ENCODE measurements at places on chromosomes 7 and 10.

GRCh38 chr7:82723411-82723810, 279.8 kb upstream of the CACNA2D1 start:
- DNase-seq: no peak

- DNase-seq: no peak
Observed at GRCh38 chr7:22025075-22025474, 79.4 kb upstream of the CDCA7L start.

GRCh38 chr7:30817371-30817767, 46.2 kb downstream of the MINDY4 start:
- DNase-seq: no peak

GRCh38 chr7:135217645-135218509, 6.6 kb upstream of the WDR91 start:
- no peak for DNase-seq

DNA sequence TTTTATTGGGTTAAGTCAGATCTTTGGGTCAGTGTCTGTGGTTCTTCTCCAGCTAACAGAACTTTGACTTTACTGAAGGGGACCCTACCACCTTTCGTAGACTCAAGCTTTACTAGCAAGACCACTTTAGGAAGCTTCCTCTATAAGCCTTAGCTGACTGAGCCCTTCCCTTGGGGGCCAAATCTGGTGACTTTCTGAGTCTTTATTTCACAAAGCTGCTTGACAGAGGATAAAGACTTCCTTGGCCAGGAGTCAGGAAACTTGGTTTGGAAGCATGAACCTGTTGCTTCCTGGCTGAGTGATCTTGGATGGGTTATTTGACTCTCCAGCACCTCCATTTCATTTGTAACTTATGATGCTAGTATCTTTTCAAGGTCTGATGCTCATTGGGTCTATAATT, 466.7 kb downstream of the TYW1 start:
- DNase-seq: no peak

GRCh38 chr10:13684806-13685482, 98.2 kb downstream of the PRPF18 start:
- DNase-seq: no peak

DNA sequence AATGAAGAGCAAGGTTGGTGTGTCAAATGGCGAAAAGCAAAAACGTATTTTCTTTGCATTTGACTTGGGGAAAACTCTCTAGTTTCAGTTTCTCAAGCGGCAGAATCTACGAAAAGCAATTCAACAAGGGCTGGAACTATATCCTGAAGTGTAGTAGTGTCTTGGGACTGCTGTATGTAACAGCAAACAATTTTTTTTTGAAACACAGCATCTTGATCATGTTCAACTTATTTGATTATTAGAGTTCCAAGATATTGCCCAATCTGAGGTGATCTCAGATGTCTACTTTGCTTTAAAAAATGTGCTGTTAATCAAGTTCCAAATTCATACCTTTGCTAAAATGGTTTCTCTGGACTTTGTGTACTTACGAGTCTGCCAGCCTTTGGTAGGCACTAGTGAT, 120.6 kb downstream of the ZWINT start:
- no peak for DNase-seq

GRCh38 chr7:80411621-80412020, 100.2 kb downstream of the GNAT3 start:
- DNase-seq: no peak

GRCh38 chr10:8420182-8420581, 365.7 kb downstream of the GATA3 start:
- DNase-seq: no peak

GRCh38 chr10:1706711-1707110, 30.6 kb downstream of the ADARB2 start:
- no peak for DNase-seq

DNA sequence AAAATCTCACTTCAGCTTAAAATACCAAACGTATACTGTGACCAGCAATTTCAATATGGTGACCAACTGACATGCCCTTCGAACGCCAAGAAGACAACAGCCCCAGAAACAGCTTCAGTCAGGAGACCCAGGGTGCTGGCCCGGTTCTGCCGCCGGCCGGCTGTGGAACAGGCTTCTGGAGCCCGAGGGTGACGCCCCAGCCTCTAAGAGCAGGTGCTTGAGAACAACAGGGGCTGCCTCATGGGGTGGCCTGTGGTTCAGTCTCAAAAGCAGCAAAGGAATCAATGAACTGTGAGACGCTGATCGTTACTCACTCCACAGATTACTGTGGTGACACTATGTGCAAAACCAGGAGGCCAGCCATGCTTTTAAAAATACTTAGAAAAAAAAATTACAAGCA, 17.3 kb downstream of the GPER1 start:
- DNase-seq: no peak

DNA sequence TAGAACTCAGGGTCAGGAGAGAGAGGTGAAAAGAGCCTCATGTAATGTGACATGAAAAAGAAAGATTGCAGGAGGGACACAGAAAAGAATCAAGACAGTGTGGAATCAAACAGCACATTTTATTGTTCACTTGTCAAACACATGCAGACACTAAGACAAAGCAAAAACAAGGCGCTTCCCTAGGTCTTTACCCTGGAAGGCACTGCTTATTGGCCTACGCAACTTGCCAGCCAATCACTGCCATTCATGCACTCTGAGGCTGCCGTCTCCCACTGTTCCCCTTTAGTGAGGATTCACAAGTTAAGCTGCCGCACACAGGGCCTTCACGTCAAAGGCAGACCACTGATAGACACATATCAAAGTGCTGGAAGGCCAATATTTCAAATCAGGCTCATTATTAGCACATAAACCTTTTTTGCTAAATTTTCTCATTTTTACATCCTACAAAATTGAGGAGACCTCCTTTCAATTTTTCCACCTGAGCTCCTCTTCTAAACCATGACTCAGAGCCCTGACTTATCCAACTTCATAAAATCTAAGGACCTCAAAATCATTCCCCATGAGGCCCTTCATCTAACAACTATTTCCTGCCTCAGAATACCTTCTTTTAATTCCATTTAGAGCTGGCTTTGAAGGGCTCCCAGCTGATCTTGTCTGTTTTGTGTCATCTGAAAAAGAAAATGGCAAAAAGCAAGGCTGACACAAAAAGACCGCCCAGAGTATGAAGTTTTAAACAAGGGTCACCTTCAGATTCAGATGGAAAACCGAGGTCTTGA, 149.4 kb downstream of the CHCHD3 start:
- no peak for DNase-seq

DNA sequence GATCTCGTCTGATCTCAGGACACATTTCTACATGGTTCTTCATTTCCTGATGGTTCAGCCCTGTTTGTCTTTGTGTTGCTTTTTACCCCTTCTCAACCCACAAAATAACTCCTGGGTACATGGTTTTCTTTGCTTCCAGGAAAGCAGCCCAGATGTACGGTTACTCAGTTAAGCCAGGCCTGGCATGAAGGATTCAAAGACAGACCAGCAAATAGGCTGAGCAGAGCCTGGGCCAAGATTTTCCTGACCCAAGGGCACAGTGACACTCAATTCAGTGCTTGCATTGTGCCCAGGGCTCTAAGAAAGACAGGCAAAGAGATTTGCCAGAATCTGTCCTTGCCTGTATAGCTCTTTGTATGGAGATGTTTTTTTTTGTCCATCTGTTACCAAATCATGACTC, 340.8 kb upstream of the KIAA1217 start:
- no peak for DNase-seq

GRCh38 chr7:1709900-1710299, 39.8 kb downstream of the ELFN1 start:
- no peak for DNase-seq

- peak; percentile 15 for DNase-seq
Observed at GRCh38 chr10:91220954-91221675, 652 bp downstream of the PCGF5 start.

GRCh38 chr7:158396982-158397862, 190.4 kb downstream of the PTPRN2 start:
- no peak for DNase-seq

DNA sequence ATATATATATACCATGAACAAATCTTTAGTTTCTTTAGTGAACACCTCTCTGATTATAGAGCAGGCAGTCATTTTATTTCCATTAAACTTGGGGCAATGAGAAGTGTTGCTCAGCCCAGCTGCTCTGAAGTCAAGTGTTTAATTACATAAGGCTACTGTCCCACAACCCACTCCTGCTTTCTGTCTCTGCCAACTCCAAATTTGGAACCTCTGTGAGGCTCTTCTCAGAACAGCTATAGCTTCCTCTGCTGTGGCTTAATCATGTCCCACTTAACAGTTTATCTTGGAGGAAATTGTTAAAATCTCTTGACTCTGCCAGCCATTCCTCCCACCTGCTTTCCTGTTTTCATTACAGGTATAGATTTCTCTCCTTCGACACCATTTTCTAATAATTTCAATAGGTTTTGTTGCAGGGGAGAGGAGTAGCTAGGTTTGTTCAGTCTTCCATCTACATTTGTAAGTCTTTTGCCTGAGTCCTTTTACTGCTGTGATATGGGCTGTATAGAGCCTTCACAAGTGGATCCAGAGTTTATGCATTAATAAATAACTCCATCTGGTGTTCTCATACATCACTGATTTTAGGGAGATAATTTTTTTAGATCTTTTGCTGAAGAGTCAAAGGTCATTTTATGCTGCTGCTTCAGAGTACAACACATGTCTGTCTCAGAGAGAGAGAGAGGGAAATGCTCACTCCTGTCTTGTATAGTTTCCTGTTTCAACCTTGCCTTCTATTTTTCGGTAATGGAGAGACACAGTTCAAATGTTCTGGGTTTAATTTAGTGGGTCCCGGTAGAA, 170.4 kb downstream of the WNT2 start:
- DNase-seq: no peak

GRCh38 chr7:28615091-28615490, 202.8 kb downstream of the CREB5 start:
- no peak for DNase-seq

- no peak for DNase-seq
Observed at GRCh38 chr10:52004342-52004949, 305.1 kb upstream of the CSTF2T start.

- DNase-seq: no peak
Observed at GRCh38 chr7:10315881-10316280, 657.8 kb upstream of the PHF14 start.

GRCh38 chr7:83633516-83633915, 15.4 kb downstream of the SEMA3E start:
- no peak for DNase-seq

GRCh38 chr10:13268841-13269240, 31.0 kb downstream of the PHYH start:
- no peak for DNase-seq

- DNase-seq: no peak
Observed at GRCh38 chr7:112481121-112481736, 438 bp downstream of the LSMEM1 start.

- no peak for DNase-seq
Observed at GRCh38 chr7:140873434-140873833, 51.3 kb downstream of the BRAF start.

DNA sequence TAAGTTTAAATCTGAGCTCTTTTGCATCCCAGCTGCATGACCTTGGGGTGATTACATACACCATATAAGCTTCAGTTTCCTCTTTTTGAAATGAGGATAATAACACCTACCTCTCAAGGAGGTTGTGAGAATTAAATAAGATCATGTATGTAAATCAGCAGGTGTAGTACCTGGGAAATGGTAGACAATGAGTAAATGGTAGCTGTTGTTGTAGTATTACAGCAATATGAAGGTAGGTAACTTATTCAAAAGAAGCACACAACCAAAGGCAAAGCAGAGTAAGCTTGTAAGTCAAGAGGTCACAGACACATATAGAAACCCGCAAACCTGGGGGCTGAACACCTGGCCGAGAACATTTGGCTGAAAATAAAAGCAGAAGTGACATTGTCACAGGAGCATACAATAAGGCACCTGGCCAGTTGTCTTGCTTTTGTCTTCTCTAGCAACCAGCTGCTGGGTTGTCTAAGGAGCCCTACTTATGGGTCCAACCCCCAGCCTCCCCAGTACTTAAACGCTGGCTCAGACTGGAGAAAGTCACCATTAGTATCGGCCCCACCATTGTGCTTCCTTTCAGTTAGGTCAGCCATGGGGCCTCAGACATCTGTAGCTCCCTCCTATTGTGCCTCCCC, 203.6 kb upstream of the MKLN1 start:
- DNase-seq: no peak

GRCh38 chr10:113273181-113274163, 279.4 kb upstream of the HABP2 start:
- no peak for DNase-seq

DNA sequence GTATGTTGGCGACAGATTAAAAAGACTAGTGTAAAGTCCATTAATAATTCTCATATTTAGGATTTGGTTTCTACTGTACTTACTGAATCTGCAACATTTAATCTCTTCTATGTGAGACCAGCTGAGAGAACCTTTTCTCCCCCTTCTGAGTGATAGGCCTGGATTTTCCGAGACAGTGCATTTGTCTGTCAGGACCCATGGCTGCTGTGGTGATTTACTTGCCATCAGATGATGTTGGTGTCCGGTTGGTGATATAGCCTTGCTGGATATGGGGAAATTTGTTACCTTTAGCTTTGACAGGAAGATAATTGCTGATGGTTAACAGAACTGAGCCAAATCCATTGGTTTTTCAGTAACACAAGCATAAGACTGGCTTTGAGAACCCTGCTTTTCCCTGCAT, 517.2 kb downstream of the LRMDA start:
- DNase-seq: no peak

DNA sequence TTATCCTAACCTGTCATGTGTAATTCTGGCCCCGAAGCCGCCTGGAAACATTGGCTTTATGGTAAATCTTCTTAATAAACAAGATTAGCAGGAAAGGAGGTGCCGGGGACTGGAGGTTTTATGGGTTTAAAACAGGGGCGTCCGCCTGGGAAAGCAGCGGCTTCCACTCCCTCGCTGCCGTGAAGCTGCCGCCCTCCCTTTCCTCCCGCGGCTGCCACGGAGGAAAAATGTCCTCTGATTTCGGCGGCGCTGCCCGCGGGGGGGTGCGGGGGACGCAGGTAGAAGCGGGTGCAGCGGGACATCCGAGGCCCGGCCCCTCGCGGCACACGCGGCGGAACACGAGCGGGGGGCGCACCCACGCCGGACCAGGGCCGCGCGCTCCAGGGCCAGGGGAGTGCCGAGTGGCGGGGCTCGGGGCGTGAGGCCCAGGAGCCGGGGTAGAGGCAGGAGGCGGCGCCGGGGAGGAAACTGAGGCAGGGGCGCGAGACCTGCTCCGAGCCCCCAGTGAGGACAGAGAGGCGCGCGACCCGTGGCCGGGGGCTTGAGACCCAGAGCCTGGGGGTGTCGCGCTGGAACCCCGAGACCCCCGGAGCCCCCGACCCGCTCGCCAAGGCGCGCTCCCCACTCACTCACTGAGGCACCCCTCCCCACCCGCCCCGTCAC, 993 bp downstream of the PTPRN2 start:
- DNase-seq: no peak

- no peak for DNase-seq
Observed at GRCh38 chr7:49839863-49840645, 66.6 kb downstream of the VWC2 start.

GRCh38 chr10:96043893-96044715, 721 bp downstream of the CCNJ start:
- DNase-seq: peak; percentile 29

- DNase-seq: peak; percentile 45
Observed at GRCh38 chr7:6385110-6385781, 62.5 kb downstream of the DAGLB start.

GRCh38 chr10:38038932-38039245, 28.4 kb downstream of the ZNF33A start:
- no peak for DNase-seq
